ENCODE measurements at places on chromosomes 4 and X.

GRCh38 chr4:108988464-108989195, 225.8 kb upstream of the ETNPPL start:
- DNase-seq, result no peak

GRCh38 chrX:38473701-38474100, 87.6 kb upstream of the TSPAN7 start:
- no peak for DNase-seq

DNA sequence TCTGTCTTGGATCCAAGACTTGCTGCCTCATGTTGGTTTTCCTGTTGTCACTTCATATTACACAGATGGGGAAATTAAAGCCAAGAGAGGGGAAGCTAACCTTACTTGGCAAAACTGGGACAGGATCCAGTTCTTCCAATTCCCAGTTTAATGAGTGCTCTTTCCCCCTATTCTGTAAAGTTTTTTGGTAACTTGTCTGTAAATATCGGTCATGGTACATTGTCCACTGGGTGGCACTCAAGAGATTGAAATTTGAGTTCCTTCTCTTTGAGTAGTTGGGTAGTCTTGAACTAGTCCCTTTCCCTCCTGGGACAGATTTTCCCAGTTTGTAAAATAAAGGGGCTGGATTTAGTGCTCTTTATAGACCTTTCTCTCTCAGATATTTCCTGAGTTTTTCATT, 12.4 kb upstream of the EOLA2 start:
- DNase-seq, result no peak

DNA sequence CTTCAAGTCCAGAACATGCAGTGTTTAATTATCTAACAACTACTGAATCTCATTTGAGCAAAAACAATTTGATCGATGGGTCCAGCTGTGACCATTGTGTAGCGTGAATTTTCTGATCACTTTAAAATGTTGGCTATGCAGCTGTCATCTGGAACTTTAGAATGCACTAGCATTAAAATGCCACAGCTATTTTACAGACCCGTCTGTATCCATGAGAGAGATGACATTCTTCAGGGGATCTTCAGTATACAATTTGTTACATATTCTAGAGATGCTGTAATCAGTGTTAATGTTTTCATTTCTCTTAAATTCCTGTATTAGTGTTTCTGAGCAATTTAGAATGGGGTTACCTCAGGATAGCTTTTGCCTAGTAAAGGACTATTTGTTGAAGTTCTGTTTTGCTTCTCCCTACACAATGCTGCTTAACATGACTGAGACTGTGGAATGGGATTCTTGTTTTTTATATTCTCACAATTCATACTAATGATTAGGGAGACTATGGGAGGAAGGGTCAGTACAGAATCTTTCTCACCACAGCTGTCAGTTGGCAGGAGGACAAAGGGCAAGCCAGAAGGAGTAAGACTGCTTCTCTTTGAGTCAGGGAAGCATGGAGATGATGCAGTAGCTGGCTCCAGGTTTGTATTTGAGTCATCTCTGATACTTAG, 13.2 kb upstream of the CTSO start:
- no peak for DNase-seq

Data from PC-9 (cell line).